Stimulated activated CD4-positive, alpha-beta T cell treated with anti-CD3 and anti-CD28 coated beads, Interleukin-2, amount 100 ng/mL, for 48 hours (primary cell): ENCODE measurements at places on chromosomes 5 and 9.

GRCh38 chr9:114309096-114309495 is 13.8 kb upstream of the ORM1 start:
- DNase-seq, result no peak

GRCh38 chr5:84091127-84091799 is 293.4 kb downstream of the EDIL3 start:
- DNase-seq, result no peak

DNA sequence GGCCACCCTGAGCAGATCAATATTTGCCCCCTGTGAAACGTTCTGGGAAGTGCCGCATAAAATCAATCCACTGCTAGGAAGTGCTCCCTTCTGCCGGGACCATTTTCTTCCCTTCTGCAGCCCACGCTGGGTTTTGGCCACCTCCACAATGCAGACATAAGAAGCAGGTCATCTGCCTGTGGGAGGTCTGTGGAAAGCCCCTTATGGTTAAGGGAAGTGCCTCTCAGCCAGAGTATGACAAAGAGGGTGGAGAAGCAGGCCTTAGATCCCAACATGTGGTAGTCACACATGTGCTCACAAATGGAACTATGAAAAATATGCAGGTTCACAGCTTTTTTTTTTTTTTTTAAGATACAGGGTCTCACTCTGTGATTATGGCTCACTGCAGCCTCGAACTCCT is 82.8 kb downstream of the SLC1A3 start:
- no peak for DNase-seq

- DNase-seq, result no peak
Measured at GRCh38 chr9:12684974-12685373, 8.2 kb upstream of the TYRP1 start.

DNA sequence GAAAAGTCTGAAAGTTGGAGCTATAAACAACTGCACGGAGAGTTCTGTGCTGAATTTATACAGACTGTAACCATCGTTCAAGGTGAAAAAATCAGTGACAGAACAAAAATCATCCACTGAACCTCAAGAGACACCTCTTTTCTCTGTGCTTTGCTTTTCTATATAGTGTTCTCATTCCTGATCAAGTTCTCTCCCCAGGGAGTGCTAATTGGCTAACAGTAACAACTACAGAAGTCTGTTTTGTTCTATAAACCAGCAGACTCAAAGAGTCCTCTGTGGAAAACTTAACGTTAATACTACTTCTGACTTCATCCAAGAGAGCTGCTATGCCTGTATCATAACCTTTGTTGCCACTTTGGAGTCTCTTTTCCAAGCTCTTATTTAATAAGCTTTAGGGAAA is 1388.3 kb upstream of the C9orf72 start:
- no peak for DNase-seq
